ENCODE measurements at places on chromosomes 3 and 15. TPM values are rescaled to one million over a fixed set of nuclear protein-coding genes. Genes with fewer than 3 reads are reported as not detected.

DNA sequence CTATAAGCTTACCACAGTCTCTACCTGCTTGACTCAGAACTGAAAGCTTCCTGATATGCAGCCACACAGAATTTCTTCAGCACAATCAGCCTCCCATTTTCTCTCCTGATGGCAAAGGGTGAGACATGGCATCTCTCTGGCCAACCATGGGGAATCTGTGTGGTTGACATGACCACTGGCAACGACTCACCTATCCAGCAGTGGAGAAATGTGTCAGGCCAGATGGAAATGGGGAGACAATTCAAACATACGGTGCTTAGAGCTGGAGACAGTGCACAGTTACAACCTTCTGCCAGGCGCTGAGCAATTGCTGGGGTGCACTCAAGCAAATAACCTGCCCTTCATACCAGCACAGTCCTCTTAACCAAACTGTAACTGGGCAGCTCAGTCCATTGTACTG lies 3.6 kb downstream of the ZNF385D start:
- H3K27ac ChIP-seq = no peak overlapping the region
- H3K4me1 ChIP-seq = no peaks in the 10 kb centered on the region
- DNase-seq = no peak
- H3K4me3 ChIP-seq = no peak overlapping the region
- H3K36me3 ChIP-seq = no peaks in the 10 kb centered on the region

EFCC1 gene
- 0.15 TPM for polyA plus RNA-seq

ZNF80 gene
- polyA plus RNA-seq = not detected

CCK gene
- not detected for polyA plus RNA-seq

GRCh38 chr15:60426870-60427508 lies 29.2 kb upstream of the ANXA2 start:
- no peak for DNase-seq
- peaks cover 43% of the 10 kb centered on the region for H3K36me3 ChIP-seq
- peaks cover 9% of the 10 kb centered on the region for H3K4me1 ChIP-seq
- H3K27me3 ChIP-seq = no peaks in the 10 kb centered on the region
- no peak overlapping the region for H3K27ac ChIP-seq

DNA sequence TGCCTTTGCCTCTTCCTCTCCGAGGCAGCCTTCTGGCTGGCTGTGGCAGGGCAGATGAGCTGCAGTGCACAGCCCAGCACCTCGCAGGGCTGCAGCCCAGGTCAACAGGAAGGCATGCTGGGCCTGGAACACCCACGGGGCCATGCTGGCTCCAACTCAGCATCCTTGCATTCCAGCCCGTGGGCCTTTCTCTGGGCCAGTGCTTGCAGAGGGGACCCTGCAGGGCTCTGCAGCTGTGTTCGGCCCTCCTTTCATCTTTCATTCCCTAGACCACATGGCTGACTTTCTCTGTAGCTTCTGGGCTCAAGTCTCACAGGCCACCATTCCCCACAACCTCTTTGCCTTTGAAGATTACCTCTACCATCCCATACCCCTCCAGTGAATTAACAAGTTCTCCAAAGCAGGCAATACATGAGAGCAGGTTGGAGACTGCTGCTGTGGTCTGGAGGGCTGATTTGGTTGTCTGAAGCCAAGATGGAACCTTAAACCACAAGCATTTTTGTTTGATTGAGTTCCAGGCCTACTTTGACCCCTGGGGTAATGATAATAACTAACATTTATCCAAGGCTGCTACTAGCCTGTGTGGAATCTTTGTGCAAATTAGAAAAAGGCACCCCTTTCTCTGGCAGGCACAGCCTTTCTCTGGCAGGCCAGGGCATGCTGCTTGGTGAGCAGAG lies 5.9 kb downstream of the FAM131A start:
- no peak for DNase-seq
- no peak overlapping the region for H3K27ac ChIP-seq
- peaks cover 44% of the 10 kb centered on the region for H3K36me3 ChIP-seq
- H3K4me3 ChIP-seq = no peak overlapping the region
- peaks cover 4% of the 10 kb centered on the region for H3K27me3 ChIP-seq
- H3K4me1 ChIP-seq = peaks cover 18% of the 10 kb centered on the region

THAP10 gene
- 0.12 TPM for polyA plus RNA-seq

GNB4 gene
- 63.5 TPM for polyA plus RNA-seq

GRCh38 chr3:139870000-139870675 lies 64.8 kb upstream of the CLSTN2 start:
- H3K27me3 ChIP-seq = no peaks in the 10 kb centered on the region
- no peak for DNase-seq
- no peak overlapping the region for H3K4me3 ChIP-seq
- H3K4me1 ChIP-seq = no peaks in the 10 kb centered on the region

DNA sequence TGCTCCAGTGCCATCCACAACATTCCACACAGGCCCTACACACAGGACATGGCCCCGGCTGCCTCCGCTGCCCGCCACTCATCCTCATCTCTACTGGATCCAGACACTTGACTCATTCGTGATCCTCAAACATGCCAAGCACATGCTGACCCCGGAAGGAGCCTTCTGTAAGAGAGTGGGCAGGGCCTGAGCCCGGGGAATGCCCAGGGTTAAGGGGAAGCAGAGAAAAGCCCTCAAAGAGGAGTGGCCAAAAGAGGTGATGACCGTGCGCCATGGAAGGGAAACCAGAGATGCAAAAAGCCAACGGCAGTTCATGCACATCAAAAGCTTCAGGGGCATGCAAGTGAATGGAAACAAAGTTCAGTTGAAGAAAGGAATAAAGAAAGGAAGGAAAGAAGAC lies 46.1 kb downstream of the RFTN1 start:
- no peak overlapping the region for H3K4me3 ChIP-seq
- H3K27me3 ChIP-seq = no peaks in the 10 kb centered on the region
- H3K27ac ChIP-seq = no peak overlapping the region
- peaks cover 22% of the 10 kb centered on the region for H3K36me3 ChIP-seq

DNA sequence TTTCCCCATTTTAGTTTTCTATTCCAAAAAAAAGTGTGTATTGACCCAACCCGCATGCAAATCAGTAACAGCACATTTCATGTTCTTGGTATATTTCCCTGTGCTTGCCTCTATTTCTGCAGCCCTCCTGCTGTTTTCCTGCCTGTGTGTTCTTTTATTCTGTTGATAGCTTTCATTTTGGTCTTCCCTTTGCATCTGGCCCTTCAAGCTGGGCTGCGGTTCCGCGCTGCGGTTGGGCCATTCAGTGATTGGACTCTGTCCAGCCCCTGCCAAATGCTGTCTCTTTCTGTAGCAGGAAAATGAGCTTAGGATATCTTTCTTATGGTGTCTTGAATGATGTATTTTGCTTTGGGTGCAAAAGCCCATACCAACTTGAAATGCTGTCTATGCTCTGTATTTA lies 49.9 kb downstream of the ZNF621 start:
- H3K36me3 ChIP-seq = no peaks in the 10 kb centered on the region
- no peak overlapping the region for H3K27ac ChIP-seq
- no peaks in the 10 kb centered on the region for H3K27me3 ChIP-seq
- H3K4me1 ChIP-seq = no peaks in the 10 kb centered on the region

DNA sequence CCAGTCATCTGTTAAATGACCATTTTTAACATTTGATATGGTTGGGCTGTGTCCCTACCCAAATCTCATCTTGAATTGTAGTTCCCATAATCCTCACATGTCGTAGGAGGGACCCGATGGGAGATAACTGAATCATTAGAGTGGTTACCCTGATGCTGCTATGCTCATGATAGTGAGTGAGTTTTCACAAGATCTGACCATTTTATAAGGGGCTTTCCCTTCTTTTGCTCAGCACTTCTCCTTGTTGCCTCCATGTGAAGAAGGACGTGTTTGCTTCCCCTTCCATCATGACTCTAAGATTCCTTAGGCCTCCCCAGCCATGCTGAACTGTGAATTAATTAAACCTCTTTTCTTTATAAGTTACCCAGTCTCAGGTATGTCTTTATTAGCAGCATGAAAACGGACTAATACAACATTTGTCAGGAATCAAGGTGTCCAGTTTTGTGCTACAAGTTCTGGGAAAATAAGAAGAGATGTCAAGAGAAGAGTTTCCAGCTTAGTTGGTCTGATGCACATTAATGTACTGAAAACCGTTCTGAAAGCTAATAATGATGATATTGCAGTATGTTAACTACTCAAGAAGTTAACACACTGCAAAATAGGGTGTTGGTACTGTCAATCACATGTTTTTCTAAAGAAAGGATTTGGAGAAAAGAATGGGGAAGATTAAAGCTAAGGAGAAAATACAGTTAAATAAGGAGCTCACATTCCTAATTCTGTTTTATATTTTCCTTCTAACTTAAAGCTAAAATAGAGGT lies 67.9 kb downstream of the ATP8B4 start:
- H3K4me1 ChIP-seq = peaks cover 51% of the 10 kb centered on the region
- no peaks in the 10 kb centered on the region for H3K27me3 ChIP-seq
- H3K4me3 ChIP-seq = peak overlapping the region; percentile 11
- no peak overlapping the region for H3K27ac ChIP-seq

DNA sequence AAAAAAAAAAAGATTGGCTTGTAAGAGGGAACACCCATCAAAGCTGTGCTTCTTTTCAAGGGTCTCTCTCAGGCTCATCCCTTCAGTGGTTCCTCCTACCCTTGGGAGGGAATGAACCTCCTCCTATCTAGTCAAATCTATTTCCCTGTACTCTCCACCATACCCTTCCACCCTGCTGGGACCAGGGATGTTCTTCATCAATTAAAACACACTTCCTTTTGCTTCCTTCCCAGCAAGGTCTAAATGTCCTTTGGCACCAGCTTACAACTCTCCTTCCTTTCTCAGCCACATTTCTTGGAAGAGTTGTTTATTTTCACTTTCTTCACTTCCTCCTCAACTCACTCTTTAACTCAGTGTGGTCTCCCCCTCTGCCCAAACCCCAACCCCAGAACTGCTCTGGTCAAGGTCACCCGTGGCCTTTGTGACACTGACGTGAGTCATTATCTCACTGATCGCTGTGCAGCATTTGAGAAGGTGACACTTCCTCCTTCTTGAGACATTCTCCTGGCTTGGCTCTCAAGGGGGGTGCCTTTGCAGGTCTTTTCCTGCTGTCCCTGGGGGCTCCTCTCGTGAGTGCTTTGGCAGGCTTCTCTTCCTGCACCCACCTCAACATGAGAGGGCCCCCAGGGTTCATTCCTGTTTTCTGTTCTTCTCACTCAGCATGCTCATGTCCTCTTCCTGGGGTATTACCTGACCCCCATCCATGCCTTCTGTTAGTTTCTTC lies 210.5 kb upstream of the TLE3 start:
- H3K4me3 ChIP-seq = no peak overlapping the region
- no peak overlapping the region for H3K27ac ChIP-seq
- peaks cover 11% of the 10 kb centered on the region for H3K4me1 ChIP-seq
- H3K36me3 ChIP-seq = no peaks in the 10 kb centered on the region

- no peaks in the 10 kb centered on the region for H3K27me3 ChIP-seq
- peak; percentile 66 for DNase-seq
- H3K4me3 ChIP-seq = peak overlapping the region; percentile 90
- peaks cover 29% of the 10 kb centered on the region for H3K4me1 ChIP-seq
Measured at GRCh38 chr3:14125193-14126016, 553 bp downstream of the TMEM43 start.

Data from CD14-positive monocyte (primary cell).